Stimulated activated naive CD4-positive, alpha-beta T cell (primary cell): ENCODE measurements at places on chromosomes 4 and X.
A peak's percentile ranks its signal among the peaks of the same experiment; 100 is the strongest.

DNA sequence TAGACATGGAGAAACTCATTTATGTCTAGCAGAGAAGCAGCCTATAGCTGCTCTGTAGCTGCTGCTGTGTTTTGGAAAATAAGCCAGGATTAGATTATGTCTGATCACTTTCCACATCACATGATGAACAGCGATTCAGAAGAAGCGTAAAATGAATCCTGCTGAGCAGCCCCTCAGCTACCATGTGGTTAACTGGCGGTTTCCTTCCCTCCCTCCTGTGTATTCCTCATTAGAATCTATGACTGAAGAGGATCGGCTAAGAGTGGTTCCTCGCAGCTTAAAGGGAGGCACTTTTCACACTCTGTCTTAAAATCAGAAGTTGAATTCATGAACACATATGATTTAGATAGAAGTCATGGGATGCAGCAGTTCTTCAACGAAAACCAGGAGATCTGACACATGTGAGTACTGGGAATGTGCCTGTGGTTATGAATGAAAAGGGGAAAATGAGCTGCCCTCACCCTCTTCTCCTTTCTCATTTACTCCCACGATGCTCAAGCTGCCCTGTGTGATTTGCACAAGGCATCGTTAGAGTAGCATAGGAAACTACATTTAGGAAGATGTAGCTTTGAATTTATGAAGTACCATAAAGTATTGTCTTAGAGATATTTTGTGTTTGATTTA, at the start of gene PPEF1:
Gene PPEF1, plus strand, starts transcription at position 220 of the 624 bp plus-strand sequence. Its CDS starts 136 bp downstream, at position 356.
- no peak for DNase-seq

DNA sequence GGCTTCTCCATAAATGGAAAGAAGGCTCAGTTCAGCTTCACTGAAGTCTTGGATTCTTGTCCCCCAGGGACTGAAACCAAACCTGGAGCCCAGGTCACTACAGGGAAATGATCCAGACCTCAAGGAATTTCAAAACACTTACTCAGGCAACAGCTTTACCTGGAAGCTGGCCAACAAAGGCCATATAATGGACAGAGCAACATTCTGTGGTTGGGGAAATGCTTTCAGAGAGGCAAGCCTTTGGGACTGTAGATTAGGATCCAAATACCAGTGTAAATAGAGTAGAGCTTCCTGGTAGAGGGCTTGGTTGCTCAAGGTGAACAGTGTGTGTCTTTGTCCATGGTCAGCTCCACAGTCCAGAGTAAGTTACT, 57.0 kb upstream of the PROM1 start:
- DNase-seq: no peak

- no peak for DNase-seq
These were observed 33.5 kb upstream of the CHRNA9 start for GRCh38 chr4:40301603-40302002.

DNA sequence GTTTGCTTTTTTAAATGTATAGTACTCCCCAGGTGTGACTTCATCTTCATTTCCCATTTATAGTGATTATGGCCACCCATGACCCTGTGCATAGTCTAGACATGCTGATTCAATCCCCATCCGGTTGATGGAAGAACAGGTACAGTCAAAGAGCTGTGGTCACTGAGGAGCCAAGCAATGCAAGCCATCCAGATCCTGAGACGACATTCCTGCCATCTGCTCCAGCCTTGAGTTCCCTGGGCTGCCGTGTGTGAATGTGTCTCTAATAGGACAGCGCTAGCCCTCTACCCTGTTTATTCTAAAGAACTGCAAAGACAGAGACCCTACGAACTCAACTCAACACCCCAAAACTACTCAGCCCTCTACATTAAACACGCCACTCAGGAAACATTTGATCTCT, 1.7 kb downstream of the KCNIP4 start:
- no peak for DNase-seq

DNA sequence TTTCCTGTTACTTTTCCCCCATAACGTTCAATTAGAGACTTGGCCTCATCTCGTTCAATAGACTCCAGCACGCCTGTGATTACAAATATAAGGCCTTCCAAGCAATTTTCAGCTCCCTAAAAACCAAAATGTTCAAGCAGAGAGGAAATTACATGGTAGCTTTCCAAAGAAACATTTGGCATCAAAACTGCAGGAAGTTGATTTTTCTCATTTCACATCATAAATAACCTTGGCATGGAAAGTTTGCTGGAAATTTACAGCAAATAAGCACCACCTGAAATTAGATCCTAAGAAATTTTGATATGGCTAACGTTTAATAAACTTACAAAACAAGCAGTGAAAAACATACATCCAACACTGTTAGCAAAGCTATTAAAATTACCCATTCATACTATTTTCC, 53.3 kb downstream of the RFC1 start:
- DNase-seq: no peak

DNA sequence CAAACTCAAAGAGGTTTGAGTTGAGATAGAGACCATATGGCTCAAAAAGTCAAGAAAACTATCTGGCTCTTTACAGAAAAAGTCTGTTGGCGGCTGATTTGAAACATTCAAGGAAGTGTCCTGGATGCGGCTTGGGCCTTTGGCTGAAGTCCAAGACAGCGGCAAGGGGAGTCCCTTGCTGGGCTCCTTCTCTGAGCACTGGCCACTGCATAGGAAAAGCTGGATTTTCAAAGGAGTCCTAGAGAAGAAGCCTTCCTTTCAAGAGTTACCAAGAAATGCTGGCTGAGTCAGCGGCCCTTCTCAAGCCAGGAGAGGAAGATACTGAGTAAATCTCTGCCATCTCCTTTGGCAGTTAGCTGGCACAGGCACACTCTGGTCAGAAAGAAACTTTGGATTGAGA, 12.1 kb downstream of the APLN start:
- no peak for DNase-seq

DNA sequence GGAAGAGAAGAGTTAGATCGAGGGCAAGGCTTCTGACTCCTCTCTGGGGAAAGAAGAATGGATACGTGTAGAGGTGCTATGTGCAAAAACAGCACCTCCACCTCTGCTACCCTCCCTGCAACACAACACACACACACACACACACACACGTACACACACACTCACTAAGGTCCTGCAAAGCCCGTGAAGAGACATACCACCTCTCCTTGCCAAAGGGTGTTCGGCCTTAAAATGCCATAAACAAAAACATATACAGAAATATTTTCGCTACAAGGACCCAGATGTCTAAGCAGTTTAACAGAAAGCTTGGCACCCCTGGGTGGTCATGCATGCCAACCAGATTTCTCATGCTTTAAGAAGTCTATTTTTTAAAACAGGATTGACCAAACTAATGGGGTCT, 1.5 kb downstream of the TIFA start:
- DNase-seq: peak; percentile 1

GRCh38 chrX:123424546-123424945, 240.5 kb downstream of the GRIA3 start:
- DNase-seq: no peak

- no peak for DNase-seq
These were observed 5.6 kb downstream of the KIAA0232 start for GRCh38 chr4:6788123-6788522.

GRCh38 chr4:55162396-55162795, 37.0 kb upstream of the KDR start:
- no peak for DNase-seq

- DNase-seq: no peak
These were observed 620.9 kb upstream of the GALNT7 start for GRCh38 chr4:172547724-172548123.

DNA sequence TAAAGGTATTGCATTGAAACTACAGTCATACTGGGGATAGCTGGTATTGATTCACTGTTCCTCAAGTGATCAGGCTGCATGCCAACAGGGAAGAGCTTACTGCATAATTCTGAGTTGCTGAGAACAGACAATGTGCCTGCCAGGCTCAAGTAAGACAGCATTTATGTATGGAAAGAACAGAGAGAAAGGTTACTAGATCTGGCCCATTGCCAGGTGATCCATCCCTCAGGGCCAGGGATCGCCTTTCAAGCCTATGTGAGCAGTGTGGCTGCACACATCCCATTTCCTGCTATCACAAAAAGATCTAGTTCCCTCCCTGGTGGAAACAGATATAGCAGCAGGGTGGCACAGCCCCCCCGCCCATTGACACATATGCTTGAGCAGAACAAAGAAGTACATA, 254.0 kb downstream of the TMA16 start:
- no peak for DNase-seq

GRCh38 chrX:153722704-153723350, 1.4 kb downstream of the BCAP31 start:
- DNase-seq: no peak

GRCh38 chr4:83040269-83040668, 5.3 kb downstream of the COPS4 start:
- no peak for DNase-seq

GRCh38 chrX:68049466-68049865, 383.8 kb downstream of the OPHN1 start:
- no peak for DNase-seq

DNA sequence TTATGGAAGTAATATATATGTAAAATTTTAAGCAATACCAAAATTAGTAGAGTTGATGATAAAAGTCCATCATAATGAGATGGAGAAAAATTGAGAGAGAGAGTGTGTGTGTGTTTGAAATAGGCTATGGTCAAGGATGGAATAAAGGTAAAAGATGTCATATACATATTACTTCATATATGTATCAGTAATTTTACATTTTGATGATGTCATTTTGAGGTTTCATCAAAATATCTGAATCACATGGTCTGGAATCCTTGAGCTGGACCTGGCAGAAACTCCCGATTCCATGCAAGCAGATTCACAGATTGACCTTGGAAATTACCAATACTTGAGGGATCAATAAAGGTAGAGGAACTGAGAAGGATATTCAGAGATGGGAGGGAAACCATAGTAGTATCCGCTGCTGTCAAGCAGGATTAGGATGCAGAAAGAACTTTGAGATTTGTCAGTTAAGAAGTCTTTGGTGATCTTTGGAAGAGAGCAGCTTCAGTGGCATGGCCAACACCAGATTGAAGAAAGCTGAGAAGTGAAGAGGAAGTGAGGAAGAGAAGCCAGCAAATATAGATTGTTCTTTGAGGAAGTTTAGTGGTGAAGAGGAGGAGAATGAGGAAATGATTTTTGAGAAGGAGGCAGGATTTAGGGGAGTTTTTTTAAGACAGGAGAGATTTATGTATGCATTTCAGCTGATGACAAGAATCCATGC, 21.5 kb downstream of the DNAAF6 start:
- DNase-seq: no peak

- no peak for DNase-seq
These were observed 1068.2 kb downstream of the GLUD2 start for GRCh38 chrX:122115604-122116003.

GRCh38 chr4:10491401-10491800, 34.2 kb upstream of the ZNF518B start:
- no peak for DNase-seq

DNA sequence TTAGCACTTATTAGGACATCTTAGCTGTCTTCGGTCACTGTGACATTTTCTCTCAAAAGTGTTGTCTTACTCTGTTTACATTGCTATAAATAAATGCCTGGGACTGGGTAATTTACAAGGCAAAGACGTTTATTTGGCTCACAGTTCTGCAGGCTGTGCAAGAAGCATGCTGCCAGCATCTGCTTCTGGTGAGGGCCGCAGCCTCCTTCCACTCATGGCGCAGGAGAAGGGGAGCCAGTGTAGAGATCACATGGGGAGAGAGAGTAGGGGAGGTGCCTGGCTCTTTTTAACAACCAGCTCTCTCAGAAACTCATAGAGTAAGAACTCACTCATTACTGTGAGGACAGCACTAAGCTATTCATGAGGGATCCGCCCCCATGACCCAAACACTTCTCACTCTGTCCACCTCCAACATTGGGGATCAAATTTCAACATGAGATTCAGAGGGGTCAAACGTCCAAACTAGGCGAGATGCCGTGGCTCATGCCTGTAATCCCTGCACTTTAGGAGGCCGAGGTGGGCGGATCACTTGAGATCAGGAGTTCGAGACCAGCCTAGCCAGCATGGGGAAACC, 43.5 kb upstream of the HERC6 start:
- no peak for DNase-seq

GRCh38 chr4:15920723-15921591, 17.6 kb downstream of the FGFBP1 start:
- no peak for DNase-seq

DNA sequence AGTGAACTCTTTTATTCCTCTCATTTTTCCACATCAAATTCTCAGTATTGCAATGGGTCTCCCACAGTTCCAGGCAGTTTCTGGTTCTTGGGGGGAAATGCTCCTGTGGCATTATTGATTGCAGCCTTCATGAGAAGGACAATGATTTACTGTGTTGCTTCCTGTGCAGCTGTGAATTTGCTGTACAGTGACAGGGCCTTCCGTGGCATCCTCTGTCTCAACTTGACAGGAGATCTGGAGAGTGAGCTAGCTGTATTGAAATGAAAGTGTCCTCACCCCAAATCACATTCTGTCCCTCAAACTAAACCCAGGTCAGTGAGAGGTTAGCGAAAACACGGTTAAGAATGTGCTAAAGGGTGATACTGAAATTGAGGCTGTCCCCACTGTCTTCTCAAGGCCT, 77.1 kb upstream of the ATOH1 start:
- DNase-seq: no peak

DNA sequence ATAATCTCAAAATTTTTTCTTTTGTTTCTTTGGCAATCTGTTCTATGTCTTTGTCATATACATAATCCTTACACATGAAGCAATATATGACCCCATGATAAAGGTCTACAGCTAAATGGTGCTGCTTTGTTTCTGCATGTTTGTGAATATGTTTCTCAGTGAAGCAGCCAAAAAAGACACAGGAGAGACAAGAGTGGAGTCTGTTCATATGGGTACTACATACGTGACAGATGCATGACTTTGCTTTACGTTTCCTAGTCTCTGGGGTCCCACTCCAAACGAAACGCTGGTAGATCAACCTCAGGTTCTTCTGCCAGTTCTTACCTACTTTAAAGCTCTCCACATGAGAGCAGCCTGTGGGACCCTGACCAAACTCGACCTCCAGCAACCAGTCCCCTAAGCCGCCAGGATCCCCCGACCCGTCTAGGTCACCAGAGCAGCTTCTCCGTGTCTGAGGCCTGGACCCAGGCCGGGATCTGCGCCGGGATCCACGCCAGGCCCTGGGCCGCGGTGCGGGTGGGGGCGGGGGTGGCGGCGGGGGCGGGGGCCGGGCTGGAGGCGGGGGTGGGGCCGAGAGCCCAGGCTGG, 1.5 kb downstream of the USP51 start:
- no peak for DNase-seq

DNA sequence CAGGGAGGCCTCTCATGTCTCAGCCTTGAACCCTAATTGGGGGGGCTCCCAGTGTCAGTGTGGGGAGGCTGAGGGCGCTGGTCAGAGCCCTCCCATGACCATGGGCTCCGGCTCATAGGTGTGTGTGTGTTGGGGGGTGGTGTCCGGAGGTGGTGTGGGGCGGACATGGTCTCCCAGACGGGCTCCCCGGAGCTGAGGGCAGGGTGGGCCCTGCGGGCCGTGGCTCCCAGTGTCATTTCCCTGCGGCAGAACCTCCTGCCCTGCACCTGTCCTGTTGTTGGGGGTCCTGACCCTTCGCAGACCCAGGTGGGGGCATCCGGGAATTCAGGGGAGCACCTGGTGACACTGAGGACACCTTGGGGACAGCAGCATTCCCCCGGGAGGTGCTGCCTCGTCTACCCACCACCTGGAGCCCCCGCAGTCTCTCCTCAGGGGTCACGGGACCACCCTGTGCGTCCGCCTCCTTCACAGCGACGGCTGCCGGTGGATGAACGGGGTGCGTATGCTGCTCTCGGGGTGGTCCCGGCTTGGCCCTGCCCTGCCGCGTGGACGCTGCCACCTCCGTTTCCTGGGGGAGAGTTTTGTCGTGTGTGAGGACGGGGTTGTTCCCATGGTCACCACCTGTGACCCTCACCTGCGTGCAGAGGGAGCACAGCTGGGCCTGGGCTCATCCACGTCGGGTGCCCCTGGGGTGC, 14.5 kb upstream of the GTPBP6 start:
- no peak for DNase-seq
